ENCODE measurements at places on chromosomes 3 and 15.

DNA sequence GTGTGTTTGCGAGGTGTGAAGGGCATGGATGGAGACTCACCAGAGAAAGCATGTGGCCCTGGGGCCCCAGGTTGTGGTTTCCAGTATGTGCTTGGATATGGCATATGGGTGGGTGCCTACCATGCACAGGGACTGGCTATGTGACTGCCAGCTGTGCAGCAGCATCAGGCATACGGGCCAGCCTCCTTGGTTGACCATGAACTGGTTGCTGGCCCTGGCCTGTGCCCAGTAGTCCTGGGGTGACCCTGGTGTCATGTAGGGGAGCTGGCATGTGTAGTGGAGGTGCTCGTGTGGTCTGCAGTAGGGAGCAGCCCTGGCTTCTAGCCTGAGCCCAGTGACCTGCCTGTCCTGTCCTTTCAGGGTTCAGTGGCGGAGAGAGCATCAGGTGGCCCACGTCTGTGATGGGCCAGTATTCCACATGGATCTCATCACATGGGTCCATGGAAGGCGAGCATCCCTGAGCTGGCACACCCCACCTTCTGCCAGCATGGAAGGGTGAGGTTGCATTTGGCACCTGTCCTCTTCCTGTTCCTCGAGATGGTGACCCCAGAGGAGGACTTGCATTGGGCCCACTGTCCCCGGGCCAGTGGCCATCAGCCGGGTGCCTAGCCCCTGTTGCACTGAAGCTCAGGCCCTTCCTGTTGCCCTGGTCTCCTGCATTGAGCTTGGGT lies 228.9 kb downstream of the SNRPN start:
- DNase-seq = peak; percentile 64

DNA sequence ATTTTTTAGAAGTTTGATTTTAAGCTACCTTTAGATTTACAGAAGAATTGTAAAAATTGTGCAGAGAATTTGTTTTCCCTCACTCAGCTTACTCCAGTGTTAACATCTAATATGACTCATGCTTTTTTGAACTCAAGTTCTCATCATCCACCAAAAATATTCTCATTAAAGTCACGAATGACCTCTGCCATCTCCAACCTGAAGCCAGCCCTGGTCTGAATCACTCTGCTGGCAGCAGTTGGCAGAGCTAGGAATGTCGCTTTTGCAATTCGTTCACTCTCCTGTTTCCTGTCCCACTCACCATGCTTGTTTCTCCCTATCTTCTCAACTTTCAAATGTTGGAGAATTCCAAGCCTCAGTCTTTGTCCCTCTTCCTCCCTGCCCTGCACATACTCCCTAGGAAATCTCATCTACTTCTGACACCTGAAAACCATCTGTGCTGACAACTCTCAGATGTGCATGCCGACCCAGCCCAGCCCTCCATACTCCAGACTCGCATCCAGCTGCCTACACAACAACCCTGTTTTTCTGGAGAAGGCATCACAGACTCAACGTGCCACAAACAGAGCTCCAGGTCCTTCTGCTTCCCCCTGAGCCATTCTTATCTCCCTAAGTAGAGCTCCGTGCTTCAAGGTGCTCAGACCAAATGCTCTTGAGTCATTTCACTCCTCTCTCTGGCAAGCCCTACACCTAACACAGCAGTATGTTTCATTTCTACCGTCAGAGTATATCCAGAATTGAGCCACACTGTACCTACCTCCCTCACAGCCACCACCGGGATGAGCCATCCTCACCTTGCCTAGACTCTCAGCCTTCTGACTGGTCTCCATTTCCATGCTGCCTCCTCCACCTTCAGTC lies 24.9 kb downstream of the PRR23E start:
- DNase-seq = no peak

- DNase-seq = no peak
These were observed 51.6 kb downstream of the TP53BP1 start for GRCh38 chr15:43441316-43441715.

GRCh38 chr15:51024735-51025453 lies 69.8 kb downstream of the TNFAIP8L3 start:
- DNase-seq = no peak

- no peak for DNase-seq
These were observed 48.2 kb upstream of the SLC9A9 start for GRCh38 chr3:143896486-143896885.

- no peak for DNase-seq
These were observed 3.8 kb upstream of the KIF23 start for GRCh38 chr15:69410248-69410874.

DNA sequence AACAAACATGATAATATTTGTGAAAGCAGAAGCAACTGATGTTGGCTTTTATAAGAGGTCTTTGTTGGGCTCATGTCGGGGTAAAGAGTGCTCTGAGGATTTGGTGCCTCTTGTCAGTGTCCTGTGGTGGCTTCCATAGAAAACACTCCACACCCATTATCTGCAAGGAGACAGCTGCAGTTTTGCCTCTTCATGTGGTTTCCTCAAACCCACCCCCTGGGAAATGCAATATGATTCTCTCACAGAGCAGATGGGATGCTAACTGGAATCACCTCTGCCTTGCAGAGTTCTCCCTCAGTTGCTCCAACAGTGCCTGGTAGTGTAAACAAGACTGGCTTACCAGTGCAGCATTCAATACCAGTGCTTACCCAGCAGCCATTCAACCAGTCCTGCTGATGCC lies 771.4 kb upstream of the CFAP20DC start:
- DNase-seq = no peak

GRCh38 chr3:43286841-43287499 lies 630 bp downstream of the SNRK start:
- DNase-seq = no peak

- DNase-seq = no peak
These were observed 30.9 kb upstream of the ZNF609 start for GRCh38 chr15:64429448-64429847.

- no peak for DNase-seq
These were observed 495.1 kb downstream of the IL5RA start for GRCh38 chr3:2615080-2615479.

DNA sequence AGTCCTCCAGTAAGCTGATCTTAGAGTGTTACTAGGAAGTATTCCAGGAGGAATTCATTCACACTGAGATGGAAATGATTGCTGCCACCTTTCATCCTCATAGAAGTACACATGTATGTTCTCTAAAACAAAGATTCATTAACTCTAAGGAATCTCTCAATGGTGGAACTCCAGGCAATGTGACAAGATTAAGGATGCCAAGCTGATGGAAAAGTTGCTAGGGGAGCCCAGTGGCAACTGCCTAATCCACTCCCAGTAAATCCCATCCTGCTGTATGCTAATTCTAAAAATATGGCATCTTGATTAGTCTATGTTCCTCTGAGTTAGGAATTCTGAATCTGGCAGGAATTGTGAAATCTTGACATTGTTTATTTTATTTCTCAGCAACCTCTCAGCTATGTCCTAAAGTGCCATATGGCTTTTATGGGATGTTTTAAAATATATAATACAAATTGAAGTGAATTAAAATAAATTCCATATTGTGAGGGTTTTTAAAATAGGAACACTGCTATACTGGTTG lies 210.0 kb upstream of the TRIM42 start:
- DNase-seq = no peak

- DNase-seq = no peak
These were observed 13.0 kb downstream of the MCM2 start for GRCh38 chr3:127611251-127611650.

DNA sequence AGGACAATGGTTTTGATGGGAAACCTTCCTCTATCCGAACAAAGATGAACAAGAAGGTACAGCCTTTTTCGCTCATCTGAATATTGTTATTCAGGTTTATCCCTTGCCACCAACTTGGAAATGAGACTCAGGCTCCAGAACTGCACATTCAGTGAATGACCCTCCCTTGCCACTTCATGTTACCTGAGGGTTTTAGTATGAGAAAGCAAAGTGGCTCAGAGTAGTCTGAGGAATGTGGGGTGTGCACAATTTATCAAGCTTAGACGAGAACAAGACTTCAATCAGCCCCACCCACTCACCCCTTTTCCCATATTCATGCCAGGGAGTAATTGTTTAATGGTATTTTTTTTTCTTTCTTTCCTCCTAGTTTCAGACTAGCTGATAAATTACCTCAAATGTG lies 265.3 kb upstream of the POU1F1 start:
- no peak for DNase-seq
